ENCODE measurements at places on chromosomes 6 and 20. TPM values are rescaled to one million over a fixed set of nuclear protein-coding genes. Genes with fewer than 3 reads are reported as not detected.

The EMILIN3 gene
- total RNA-seq, result not detected

The FKBP1C gene
- 0.65 TPM for total RNA-seq

The SPDEF gene
- not detected for total RNA-seq

The PNLDC1 gene
- total RNA-seq, result 0.65 TPM

The FAM217A gene
- not detected for total RNA-seq

The CYP21A2 gene
- total RNA-seq, result not detected

The PNPLA1 gene
- total RNA-seq, result not detected

The GUCA1A gene
- not detected for total RNA-seq

The GGTLC1 gene
- total RNA-seq, result not detected

The C20orf141 gene
- total RNA-seq, result not detected

The CST4 gene
- not detected for total RNA-seq

The CCN6 gene
- 36.8 TPM for total RNA-seq

The TBC1D32 gene
- 22.4 TPM for total RNA-seq

The STMN3 gene
- 11.6 TPM for total RNA-seq

Measured in articular chondrocyte of knee joint (primary cell).